Nasal cavity respiratory epithelium epithelial cell of viscerocranial mucosa (primary cell): ENCODE measurements at places on chromosomes 13 and 19. TPM values are rescaled to one million over a fixed set of nuclear protein-coding genes. Genes with fewer than 3 reads are reported as not detected.

The USHBP1 gene
- not detected in 2 replicates for total RNA-seq

The CIC gene
- 12.3 and 50.7 TPM in 2 replicates for total RNA-seq

The ARID3A gene
- 12.0 and 12.4 TPM in 2 replicates for total RNA-seq

The RNF6 gene
- 122 and 157 TPM in 2 replicates for total RNA-seq

The CACNG6 gene
- not detected in 2 replicates for total RNA-seq

The CGB8 gene
- not detected in 2 replicates for total RNA-seq

The ZNF765 gene
- 17.1 and 33.7 TPM in 2 replicates for total RNA-seq
